Femur (tissue), 1 donor: ENCODE measurements at places on chromosomes 7 and 10.

- DNase-seq: no peak
Measured at GRCh38 chr10:5871596-5871995, 18.1 kb downstream of the ANKRD16 start.

GRCh38 chr7:82019551-82020475, 250.0 kb upstream of the HGF start:
- DNase-seq: no peak

- no peak for DNase-seq
Measured at GRCh38 chr10:97207131-97207530, 21.4 kb upstream of the SLIT1 start.

DNA sequence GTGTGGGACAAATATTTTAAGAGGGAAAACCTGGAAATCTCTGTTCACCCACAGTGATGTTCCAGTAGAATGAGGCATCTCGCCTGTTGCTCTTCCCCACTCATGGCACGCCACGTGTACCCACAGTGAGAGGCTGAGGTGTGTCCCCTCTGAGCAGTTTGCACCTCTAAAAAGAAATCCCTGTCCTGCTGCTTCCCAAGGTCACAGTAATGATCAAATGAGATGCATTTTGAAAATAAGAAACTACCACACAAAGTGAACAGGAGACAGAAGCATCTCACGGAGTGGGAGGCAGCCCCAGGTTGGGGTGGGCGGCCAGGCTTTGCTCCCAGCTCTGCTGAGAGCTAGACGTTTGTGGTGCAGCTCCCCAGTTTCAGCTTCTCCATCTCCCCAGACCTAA, 12.4 kb upstream of the ZNF777 start:
- no peak for DNase-seq

DNA sequence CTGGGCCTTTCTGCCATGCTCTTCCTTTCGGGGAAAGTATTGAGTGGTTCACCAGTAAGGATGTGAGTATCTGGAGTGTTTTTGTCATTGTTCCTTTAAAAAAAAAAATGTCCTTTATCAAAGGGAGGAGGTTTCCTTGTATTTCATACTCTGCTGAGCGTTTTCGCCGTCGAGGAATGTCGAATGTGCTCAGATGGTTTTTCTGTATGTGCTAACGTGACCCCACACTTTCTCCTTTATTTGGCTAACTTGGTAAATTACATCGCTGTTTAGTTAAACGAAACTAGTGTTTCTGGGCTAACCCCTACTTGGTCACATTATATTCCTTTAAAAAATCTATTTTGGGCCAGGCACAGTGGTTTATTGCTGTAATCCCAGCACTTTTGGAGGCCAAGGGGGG, 45.9 kb downstream of the INPP5A start:
- DNase-seq: no peak

DNA sequence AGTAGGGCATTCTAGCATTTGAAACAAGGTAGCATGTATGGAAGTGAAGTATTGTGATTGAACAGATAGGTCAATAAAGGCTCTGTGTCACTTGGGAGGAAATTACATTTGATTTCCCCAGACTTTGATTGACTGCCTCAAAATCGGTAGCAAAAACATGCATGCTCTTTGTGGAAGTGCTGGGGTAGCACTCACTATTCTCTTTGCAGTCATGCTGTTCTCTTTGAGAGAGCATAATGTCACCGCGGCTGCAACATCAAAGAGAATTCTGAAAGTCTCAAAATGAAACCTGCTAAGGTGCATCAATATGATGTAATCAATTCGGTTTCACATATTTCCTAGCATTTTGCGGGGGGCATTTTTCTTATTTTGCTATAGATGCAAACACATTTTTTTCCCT, 64.2 kb downstream of the ARMC3 start:
- no peak for DNase-seq

GRCh38 chr10:117819304-117819703, 227.4 kb downstream of the RAB11FIP2 start:
- DNase-seq: no peak

- no peak for DNase-seq
Measured at GRCh38 chr7:100963874-100964273, 5.5 kb upstream of the MUC12 start.

- DNase-seq: no peak
Measured at GRCh38 chr7:66535414-66536329, 93.0 kb upstream of the KCTD7 start.

GRCh38 chr10:112383325-112383724, 9.4 kb downstream of the ACSL5 start:
- DNase-seq: no peak

- peak; percentile 49 for DNase-seq
Measured at GRCh38 chr7:70512144-70512543, 619.8 kb upstream of the GALNT17 start.

GRCh38 chr7:86733783-86734182, 90.1 kb downstream of the GRM3 start:
- DNase-seq: no peak

GRCh38 chr7:139602143-139602722, 78.7 kb downstream of the CLEC2L start:
- DNase-seq: no peak

DNA sequence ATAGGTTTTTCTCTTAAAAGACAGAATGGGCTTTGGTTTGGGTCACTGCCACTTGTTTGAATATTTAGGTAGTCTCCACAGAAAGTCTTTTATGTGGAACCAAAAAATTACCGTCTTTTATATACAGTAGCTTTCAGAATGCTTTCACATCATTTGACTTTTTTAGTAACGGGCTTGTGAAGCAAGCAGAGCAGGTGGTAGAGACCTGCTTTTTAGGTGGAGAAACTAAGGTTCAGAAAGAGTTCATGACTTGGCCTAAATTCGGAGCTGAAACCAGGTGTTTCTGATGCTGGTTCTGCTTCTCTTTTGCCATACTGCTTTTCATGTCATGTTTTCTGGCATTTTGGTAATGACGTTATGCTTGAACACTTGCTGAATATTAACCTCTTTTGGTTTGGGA, 36.3 kb downstream of the GARS1 start:
- DNase-seq: no peak
